ENCODE measurements at places on chromosomes 4 and X.

DNA sequence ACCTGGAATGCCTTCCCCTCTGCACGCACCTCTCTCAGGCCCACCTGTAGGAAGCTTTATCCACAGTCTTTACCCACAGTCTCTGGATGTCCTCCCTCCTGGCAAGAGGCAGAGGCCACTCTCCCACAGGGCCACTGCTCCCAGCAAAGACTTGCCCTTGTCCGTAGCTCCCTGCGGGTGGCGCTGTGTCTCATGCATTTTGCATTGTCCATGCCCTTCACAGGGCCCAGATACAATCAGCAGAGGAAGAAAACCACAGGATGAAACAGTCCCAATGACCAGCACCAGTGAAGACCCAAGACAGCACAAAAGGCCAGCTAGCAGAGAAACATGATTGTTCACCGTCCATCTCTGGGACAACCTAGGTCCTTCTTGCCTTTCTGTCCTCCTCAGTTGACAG lies 2.1 kb upstream of the NSG1 start:
- H3K27me3 ChIP-seq = peaks cover 24% of the 10 kb centered on the region
- no peak overlapping the region for H3K4me3 ChIP-seq
- H3K36me3 ChIP-seq = no peaks in the 10 kb centered on the region

GRCh38 chr4:56217343-56217890 lies 169.9 kb downstream of the AASDH start:
- no peaks in the 10 kb centered on the region for H3K27me3 ChIP-seq
- no peaks in the 10 kb centered on the region for H3K36me3 ChIP-seq
- no peak overlapping the region for H3K27ac ChIP-seq
- no peak overlapping the region for H3K4me3 ChIP-seq

GRCh38 chrX:107102980-107103379 lies 15.6 kb downstream of the RBM41 start:
- no peak overlapping the region for H3K27ac ChIP-seq
- no peaks in the 10 kb centered on the region for H3K36me3 ChIP-seq
- no peak overlapping the region for H3K4me3 ChIP-seq
- no peak for DNase-seq

DNA sequence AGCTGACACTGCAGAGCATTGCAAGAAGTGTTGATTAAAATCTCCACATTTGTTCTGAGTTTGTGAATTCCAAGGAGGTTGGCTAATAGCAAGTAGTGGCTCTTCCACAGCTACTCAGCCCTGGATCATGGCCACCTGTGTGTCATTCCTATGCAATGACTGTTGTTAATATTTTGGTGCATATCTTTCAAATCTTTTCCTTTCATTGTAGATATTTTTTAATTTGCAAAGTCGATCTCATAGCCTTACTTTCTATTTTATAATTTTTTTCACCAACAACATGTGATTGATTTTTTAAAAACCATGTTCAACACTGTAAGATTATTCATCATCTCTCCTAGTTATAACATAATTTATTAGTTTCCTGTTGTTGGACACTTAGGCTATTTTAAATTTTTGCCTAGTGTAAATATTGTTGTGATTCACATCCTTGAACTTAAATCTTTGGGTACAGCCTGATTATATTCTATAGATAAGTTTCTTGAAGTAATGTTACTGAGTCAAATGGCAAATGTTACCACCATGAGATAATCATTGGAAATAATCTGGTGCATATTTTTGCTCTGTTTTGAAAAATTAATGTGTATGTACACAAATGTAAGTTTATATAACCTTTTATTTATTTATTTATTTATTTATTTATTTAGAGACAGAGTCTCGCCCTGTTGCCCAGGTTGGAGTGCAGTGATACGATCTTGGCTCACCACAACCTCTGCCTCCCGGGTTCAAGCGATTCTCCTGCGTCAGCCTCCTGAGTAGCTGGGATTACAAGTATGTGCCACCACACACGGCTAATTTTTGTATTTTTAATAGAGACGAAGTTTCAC lies 17.1 kb upstream of the ARHGAP10 start:
- no peaks in the 10 kb centered on the region for H3K4me1 ChIP-seq
- no peak overlapping the region for H3K27ac ChIP-seq
- H3K36me3 ChIP-seq = no peaks in the 10 kb centered on the region
- no peak for DNase-seq

All from thymus (tissue), 14 donors.